CD4-positive, CD25-positive, alpha-beta regulatory T cell (primary cell): ENCODE measurements at places on chromosomes 13 and 19.

GRCh38 chr13:77412116-77412635 lies 85.3 kb upstream of the MYCBP2 start:
- no peak for DNase-seq

GRCh38 chr19:16463991-16464575 lies 7.7 kb downstream of the EPS15L1 start:
- no peak for DNase-seq

- DNase-seq = no peak
Measured at GRCh38 chr13:84191139-84191538, 308.9 kb upstream of the SLITRK1 start.

GRCh38 chr13:80203496-80203895 lies 137.4 kb downstream of the SPRY2 start:
- no peak for DNase-seq

DNA sequence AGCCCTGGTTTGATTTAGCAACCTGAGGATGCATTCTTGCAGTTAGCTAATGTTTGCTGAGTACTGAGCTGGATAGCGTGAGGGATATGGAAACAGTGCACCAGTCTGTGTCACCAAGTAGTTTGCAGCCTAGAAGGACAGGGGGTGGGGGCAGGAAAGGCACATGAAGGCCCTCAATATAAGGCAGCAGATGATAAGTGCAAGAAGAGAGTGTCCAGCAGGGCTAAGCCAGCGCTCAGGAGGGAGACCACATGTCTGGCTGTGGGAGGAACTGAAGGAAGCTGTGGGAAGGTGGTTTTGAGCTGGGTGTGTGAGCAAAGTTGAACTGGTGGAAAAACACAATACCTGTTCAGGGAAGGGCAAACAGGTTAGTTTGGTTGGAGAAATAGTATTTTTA lies 1.7 kb downstream of the CXCL17 start:
- no peak for DNase-seq

DNA sequence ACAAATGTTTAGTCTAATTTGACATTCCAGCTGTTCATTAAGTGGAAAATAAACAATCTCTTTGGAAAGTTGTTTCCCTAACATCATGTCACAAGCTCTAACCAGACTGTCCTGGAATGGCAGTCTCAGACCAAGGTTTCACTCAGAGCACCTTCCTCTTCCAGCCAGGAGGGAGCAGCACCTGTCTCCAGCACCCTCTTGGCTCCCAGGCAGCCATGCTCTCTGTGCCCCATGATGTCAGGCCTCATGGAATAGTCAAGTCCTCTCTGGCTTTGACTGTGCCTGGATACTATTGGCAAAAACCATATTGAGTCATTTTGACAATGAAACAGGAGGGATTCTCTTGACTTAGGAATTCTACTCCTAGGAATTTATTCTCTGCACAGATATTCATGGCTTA lies 171.4 kb downstream of the OXGR1 start:
- no peak for DNase-seq

DNA sequence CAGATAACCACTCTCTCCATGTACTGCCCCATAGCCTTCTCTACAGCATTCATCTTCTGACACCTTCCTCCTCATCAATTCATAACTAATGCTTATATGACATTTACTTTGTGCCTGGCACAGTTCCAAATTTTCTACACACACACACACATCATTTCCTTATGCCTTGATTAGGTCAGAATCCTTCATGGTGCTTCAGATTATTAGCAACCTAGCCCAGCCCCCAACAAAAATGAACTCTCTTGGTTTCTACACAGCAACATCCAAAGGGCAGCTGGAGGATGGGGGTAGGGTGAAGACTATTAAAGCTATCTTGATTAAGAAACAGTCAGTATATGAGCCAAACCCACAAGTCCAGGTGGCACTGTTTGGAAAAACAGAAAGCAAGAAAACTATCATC lies 3.7 kb downstream of the RUBCNL start:
- no peak for DNase-seq

GRCh38 chr13:102846261-102847015 lies 606 bp downstream of the ERCC5 start:
- peak; percentile 77 for DNase-seq

GRCh38 chr13:46401432-46401831 lies 14.4 kb upstream of the RUBCNL start:
- no peak for DNase-seq

DNA sequence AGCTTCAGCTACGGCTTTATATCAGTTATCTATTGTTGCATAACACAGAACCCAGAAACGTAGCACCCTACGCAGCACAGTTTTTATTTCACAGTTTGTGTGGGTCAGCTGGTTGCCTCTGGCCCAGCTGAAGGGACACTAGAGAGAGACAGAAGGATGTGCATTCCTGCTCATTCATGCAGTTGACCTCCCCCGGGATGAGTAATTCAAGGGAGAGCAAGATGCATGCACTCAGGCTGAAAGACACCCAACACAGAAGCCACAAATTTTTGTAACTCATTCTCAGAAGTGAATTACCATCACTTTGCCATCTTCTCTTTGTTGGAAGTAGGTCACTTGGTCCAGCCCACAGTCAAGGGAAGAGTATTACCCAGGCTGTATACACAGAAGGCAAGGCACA lies 89.5 kb downstream of the EFNB2 start:
- DNase-seq = no peak

DNA sequence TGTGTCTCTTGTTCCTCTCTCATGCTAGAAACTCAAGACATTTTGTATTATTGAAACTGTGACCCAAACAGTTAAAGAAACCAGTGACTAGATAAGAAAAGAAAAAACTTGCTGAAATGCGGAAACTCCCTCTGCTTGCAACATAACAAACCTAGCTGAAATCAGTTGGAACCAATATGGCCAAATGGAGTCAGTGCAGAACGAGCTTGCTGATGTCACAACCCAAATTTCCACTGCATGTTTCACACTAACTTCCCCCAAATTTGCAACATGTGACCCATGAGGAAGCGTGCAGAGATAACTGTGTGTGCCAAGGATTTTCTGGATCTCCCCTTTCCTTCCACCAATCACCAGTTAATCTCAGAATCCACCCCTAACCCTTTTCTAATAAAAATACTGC lies 208.0 kb downstream of the DLEU7 start:
- no peak for DNase-seq

- DNase-seq = no peak
Measured at GRCh38 chr19:45352914-45353796, 12.6 kb downstream of the KLC3 start.

DNA sequence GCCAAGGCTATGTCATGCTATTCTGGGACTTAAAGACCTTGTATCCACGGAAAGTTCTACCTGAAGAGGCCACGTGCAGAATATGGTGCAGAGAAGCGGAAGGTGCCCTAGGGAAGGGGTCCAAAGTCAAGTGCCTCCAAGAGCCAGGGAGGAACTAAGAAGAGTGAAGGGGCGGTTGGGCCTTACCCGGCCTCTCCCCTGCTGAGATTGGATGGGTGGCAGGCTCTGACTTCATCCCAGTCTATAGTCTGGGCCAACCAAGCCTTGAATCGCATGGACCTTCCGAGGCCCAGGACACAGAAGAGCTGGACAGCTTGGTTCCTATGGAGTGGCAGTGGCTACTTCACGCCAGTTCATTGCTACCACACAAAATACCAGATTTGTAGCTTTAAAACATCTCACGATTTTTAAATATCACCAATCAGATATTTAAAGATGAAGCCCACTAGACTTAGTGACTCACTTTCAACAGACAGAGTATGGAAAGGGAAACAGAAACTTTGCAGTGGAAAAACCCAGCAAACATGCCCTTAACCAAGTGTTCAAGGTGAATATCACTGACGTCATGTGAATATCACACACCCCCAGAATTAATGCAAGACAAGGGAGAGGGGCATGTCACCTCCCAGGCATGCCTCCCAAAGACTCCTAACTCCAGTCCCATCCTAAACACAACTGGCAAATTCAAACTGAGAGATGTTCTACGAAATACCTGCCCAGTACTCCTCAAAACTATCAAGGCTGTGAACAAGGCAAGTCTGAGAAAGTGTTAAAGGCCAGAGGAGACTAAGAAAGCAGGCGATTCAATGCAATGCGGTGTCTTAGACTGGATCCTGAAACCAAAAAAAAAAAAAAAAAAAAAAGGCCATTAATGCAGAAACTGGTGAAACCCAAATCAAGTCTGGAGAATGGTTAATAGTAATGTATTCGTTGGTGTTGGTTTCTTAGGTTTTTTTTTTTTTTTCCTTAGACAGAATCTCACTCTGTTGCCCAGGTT lies 10.2 kb downstream of the C19orf12 start:
- no peak for DNase-seq

GRCh38 chr13:87851410-87851809 lies 180.2 kb downstream of the SLITRK5 start:
- no peak for DNase-seq

GRCh38 chr13:71213252-71213821 lies 653.7 kb downstream of the DACH1 start:
- DNase-seq = no peak

- no peak for DNase-seq
Measured at GRCh38 chr13:33107361-33107760, 91.1 kb downstream of the KL start.

- no peak for DNase-seq
Measured at GRCh38 chr19:6664916-6665315, 5.0 kb downstream of the TNFSF14 start.

DNA sequence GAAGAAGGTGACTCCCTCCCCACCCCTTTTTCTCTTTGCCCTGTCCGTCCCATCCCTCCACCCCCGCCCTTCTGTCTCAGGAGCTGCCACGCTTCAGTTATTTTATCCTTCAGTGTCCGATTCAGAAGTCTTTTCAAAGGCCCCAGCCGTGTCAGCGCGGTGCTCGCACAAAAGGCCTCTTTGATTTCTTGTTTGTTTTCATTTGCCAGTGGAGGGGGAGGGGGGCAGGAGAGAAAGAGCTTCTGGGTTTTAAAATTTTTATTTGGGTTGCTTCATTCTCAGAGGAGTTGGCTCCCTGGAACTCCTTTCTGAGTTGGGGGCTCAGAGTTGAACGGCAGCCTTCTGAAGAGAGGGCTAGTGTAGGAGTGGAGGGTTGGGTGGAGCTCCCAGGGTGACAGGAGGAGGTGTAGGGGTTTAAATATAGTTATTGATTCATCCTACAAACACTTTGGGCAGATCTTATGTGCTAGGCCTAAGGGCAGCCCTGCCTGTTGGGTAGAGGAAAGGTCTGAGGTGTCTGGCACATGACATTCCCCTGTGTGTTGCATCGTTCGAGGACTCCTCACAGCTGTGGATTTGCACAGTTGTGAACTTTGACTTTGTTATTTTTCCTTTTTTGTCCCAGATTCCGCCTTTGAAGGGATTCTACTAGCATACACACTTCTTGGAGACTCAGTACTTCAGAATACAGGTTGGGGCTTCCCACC lies 36.8 kb downstream of the NFIX start:
- DNase-seq = no peak

- no peak for DNase-seq
Measured at GRCh38 chr13:18944501-18945068, 237.0 kb downstream of the TUBA3C start.

- no peak for DNase-seq
Measured at GRCh38 chr13:80274643-80275042, 66.3 kb downstream of the SPRY2 start.

DNA sequence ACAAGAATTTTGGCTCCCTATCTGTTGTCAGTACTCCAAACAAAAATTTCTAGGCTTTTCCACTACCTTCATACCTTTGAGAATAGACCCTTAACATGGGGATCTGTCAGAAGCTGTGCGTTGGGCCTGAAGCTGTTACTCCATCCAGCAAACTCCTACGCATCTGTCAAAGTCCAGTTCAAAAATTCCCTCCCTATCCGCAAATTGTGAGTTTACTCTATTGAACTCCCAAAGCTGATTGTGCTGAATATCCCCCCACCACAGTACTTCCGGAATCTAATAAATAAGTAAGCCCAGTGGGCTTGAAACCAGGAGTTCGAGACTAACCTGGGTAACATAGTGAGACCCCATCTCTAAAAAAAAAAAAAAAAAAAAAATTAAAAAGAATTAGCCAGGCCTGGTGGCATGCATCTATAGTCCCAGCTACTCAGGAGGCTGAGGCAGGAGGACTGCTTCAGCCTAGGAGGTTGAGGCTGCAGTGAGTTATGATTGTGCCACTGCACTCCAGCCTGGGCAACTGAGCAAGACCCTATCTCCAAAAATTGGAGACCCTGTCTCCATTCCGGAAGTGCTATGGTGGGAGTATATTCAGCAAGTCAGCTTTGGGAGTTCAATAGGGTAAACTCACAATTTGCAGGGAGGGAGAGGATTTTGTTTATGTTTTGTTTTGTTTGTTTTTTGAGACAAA lies 930 bp upstream of the FBN3 start:
- DNase-seq = no peak

GRCh38 chr19:41994521-41994971 lies 516 bp upstream of the ATP1A3 start:
- DNase-seq = no peak

DNA sequence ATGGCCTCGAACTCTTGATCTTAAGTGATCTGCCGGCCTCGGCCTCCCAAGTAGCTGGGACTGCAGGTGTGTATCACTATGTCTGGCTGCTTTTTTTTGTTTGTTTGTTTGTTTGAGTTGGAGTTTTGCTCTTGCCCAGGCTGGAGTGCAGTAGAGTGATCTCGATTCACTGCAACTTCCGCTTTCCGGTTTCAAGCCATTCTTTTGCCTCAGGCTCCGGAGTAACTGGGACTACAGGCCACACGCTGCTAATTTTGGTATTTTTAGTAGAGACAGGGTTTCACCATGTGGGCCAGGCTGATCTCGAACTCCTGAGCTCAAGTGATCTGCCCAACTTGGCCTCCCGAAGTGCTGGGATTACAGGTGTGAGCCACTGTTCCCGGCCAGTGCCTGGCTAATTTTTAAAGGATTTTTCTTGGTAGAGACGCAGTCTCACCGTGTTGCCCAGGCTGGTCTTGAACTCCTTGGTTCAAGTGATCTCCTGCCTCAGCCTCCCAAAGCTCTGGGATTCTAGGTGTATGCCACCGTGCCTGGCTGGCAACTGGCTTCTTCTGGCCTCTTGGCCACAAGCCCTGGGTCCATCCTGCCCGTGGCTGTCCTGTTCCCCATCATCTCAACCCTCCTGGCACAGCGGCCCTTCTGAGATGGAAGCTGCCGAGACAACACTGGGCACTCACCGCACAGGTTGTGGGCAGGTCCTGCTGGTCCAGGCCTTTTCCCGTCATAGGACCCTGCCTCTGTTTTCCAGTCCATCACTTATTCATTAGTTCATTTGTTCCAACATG lies 11.5 kb downstream of the TECR start:
- no peak for DNase-seq

DNA sequence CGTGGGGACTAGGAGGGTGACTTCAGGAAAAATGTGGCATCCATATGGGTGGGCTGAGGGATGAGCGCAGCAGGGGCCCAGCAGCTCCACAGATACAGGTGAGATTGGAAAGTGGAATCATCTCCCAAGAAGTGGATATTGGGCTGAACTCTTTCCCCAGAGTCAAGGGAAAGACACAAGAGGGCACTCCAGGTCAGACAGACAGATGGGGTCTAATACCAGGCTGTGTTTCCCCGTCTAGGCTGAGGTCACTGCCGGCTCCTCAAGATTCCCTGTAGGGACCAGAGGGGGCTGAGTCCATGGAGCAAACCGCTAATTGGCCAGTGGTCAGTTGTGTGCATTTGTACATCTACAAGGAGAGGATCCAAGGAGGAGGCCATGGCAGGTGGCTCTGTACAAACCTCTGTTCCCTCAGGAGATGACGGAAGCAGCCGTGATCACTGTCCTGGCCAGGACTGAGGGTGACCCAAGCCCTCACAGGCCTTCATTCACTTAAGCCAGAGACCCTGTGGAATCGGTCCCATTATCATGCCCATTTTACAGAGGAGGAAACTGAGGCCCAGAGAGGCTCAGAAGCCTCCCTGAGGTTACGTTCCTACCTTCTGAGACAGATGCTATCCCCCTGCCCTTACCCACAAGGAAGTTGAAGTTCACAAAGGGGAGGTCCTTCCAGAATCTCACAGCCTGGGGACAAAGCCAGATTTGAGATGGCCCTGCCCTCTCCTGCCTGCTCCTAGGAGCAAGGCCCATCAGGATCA lies 14.9 kb upstream of the IGLON5 start:
- no peak for DNase-seq
